CD4-positive, alpha-beta T cell treated with Interleukin-15 for 1 hour (primary cell): ENCODE measurements at places on chromosomes 11 and 22.
A peak's percentile ranks its signal among the peaks of the same experiment; 100 is the strongest.

- DNase-seq, result no peak
These were observed 15.8 kb upstream of the SIK2 start for GRCh38 chr11:111586388-111586831.

- no peak for DNase-seq
These were observed 52.4 kb downstream of the ALX4 start for GRCh38 chr11:44257338-44258189.

DNA sequence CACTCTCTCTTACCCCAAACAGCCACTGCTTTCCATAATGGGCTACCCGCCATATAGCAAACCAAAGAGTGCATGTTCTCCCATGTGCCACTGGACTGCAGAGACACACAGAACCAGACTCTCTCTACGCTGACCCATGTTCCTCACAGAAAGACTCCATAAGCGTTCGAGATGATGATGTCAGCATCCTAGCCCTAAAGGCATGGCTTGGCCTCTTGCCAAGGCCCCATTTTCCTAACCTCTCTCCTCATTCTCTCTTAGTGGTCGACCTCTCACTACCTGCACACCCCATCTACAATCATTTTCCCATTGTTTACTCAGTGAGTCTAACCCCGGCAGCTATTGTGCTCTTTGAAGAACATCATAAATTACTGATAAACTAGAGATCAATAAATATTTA lies 4.9 kb downstream of the NDUFC2 start:
- DNase-seq, result no peak

DNA sequence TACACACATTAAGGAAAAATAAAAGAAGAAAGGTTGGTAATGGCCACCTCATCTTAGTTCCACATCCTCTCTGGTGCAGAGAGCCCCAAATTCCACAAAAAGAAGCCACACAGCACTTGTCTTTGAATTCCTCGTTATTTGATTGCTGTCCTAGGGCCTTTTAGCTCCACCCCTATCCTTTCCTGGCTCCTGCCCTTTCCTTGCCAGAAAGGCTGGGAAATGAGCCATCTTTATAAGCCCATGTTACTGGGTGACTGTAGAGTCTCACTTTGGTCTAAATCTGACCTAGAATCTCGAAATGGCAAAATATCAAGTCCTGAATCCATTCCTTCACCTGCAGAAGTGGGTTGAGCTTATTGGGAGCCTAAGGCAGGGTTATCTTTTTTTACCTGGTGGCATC lies 4.3 kb upstream of the TMEM132A start:
- no peak for DNase-seq

DNA sequence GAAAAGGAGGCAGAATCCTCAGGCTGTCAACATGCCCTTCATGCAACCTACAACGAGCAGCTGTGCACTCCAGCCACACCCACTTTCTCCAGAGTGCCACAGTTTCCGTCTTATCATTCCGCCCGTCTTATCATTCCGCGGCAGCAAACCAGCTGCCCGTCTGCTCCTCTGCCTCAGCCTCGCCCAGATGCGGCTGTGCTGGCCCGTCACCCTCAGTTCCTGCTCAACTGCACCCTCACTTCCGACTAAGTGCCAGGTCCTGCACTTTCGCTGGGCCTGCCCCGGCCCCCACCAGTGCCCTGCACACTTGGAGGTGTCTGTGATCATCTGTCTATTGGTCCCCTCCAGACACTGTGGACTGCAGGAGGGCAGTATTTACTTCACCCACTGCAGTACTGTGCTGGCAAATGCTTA lies 43.7 kb downstream of the MICAL3 start:
- peak; percentile 47 for DNase-seq

DNA sequence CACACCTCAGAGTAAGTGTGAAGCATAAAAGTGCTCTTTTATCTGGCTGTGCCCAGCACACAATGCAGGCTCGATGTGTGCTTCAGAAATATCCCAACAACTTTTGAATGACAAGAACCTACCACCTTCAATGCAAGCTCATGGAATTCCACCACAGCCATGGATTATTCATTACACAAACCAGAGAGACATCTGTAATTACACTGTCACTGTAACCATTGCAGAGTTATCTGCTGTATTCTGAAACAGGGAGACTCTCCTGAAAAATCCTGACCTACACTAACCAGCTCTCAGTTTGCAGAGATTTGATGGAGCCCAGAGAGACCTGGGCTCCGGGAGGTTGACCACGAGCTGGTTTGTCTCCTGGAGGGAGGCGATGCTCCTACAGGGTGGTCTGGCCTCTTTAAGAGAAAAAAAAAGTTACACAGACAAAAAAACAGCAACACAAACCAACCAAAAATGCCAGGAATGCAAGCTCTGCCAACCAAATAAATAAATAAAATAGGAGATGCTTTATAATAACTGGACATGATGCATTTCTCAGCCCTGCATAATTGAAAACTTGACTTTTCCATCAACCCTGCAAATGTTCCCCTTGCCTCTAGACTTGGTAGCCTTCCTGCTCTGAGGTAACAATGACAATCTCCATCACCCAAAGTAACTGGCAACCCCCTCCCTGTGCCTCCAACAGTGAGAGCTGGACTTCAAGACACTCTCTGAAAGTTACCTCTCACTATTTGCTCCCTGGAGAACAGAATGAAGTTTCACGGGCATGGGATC lies 69.7 kb downstream of the ETS1 start:
- no peak for DNase-seq

GRCh38 chr11:75384438-75385080 lies 14.8 kb upstream of the RPS3 start:
- peak; percentile 75 for DNase-seq

DNA sequence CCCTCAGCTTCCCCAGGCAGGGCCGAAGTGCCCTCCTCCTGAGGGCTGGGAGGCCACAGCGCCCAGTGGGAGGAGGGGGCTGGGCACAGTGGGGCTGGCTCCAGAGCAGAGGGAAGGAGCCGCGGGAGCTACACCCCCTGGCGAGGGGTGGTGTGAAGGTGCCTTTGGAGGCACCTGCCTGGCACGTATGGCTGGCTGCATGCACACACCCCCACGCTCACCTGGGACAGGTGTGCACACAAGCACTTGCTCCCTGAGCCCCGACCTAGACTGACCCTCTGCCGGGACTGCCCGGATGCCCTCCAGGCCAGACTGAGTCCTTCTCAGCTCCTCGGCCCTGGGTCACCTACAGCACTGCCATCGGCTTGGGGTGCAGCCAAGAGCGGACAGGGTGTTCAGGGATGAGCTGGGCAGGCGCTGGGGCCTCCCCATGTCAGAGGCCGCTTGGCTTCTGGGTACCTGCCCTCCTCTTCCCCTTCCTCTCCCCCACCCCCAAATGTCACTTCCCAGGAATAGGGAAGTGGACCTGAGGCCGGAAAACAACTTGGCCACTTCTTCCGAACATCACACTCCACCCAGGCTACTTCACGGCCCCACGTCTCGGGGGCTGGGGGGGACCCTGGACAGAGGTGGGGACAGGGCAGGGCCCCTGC lies 7.4 kb upstream of the PIM3 start:
- no peak for DNase-seq

- no peak for DNase-seq
These were observed 147.5 kb downstream of the LDLRAD3 start for GRCh38 chr11:36091256-36091811.

GRCh38 chr11:117832511-117832910 lies 8.0 kb upstream of the FXYD2 start:
- no peak for DNase-seq

DNA sequence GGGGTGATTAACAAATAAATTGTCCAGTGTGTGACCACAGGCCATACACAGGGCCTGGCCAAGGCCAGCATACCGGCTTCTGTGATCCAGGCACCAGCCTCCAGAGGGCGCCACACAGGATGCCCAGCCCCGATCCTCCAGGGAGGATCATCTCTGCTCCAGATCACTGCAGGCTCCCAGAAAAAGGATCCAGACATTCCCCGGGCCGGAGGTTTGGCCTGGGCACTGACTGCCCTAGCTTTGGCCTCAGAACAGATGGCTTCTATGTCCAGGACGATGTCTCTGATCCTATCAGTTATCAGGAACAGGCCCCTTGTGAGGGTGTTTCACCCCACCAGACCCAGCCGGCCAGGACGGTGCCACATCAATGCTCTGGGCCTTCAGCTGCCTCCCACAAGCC lies 74.5 kb upstream of the LMO1 start:
- no peak for DNase-seq

- DNase-seq, result no peak
These were observed 29.0 kb upstream of the API5 start for GRCh38 chr11:43282607-43283440.

GRCh38 chr11:87190071-87190470 lies 152.3 kb downstream of the TMEM135 start:
- no peak for DNase-seq

- DNase-seq, result no peak
These were observed 10.6 kb upstream of the AIFM3 start for GRCh38 chr22:20956258-20957101.

DNA sequence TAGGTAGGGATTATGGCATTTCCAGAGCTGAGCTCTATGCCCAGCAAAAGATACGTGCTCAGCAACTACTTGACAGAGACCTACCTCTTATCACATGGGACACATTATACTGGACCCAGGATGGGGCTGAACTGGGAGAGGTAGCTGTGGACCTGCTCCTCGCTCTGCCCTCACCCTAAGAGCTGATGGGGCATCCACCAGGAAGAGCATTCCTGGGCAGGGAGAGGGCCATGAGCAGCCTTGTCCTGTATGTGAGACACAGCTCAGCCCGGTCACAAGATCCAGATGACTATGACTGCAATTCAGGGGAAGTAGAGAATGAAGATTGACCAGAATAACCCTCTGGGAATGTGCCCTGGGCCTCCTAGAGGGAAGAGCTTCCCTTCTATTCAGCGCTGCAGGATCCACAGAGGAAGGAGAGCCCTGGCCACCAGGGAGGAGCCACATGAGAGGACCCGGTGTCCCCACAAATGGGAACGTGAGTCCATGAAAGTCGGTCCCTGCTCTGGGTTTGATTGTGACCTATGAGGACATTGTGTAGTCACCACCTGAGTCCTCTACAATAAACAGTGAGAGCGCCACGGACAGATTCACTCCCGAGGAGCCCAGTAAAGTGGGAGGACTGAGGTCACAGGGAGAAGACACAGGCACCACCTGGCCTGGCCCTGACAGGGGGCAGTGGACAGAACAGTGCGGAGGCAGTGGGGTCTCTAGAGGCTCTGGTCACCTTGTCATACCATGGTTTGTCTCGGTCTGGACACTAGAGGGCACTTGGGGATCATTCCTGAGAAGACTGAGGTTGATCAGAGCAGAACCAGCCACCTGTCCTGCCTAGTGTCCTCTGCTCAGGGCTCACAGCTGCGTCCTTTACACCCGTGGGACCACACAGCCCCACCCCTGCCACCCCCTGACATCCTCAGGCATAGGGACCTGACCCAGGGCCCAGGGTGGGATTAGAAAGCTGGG lies 99.5 kb downstream of the ZNF280B start:
- DNase-seq, result peak; percentile 32

GRCh38 chr11:78438298-78438975 lies 20.8 kb upstream of the GAB2 start:
- DNase-seq, result no peak

DNA sequence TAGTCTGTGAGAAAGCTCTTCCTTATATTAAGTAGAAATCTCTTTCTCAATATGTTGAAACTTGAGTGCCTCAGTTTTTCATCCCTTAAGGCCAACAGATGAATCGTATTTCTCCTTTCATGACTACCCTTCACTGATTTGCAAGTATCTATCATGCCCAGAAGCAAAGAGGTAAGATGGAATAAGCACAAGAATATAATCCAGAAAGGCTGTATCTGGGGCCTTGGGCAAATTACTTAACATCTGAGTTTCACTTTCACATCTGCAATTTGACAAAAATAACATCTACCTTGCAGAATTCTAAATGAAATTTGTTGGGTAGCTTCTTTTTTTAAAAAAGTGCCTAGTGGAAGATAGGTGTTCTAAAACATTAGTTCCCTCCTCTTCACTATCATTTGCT lies 552.4 kb upstream of the ANO5 start:
- no peak for DNase-seq

GRCh38 chr22:17829695-17830042 lies 55.4 kb upstream of the BID start:
- no peak for DNase-seq

GRCh38 chr11:7348432-7349304 lies 97.0 kb downstream of the SYT9 start:
- no peak for DNase-seq

GRCh38 chr22:34534101-34534500 lies 531.9 kb upstream of the ISX start:
- DNase-seq, result no peak

GRCh38 chr11:14067686-14068085 lies 105.2 kb downstream of the SPON1 start:
- DNase-seq, result no peak

GRCh38 chr11:65351511-65351910 lies 3.0 kb upstream of the TIGD3 start:
- DNase-seq, result no peak

GRCh38 chr22:27726331-27726685 lies 75.2 kb downstream of the MN1 start:
- no peak for DNase-seq

GRCh38 chr11:65539744-65540289 lies 14.9 kb downstream of the SCYL1 start:
- no peak for DNase-seq

DNA sequence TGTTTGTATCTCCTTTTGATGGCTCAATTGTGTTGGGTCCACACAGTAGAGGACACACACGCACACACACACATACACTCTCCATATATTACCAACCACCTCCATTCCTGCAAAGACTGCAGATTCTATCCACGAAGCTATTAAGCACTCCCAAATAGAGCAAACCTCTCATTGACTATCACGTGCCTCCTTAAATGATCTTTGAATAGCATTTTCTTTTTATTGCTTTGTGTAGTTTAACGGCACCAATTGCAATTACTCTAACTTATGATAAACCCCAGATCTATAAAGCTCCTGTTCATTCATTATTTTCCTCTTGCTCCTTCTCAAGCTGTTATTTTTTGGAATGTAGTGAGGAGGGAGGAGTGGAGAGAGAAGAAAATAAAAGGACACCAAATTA lies 204.7 kb downstream of the ST3GAL4 start:
- no peak for DNase-seq

GRCh38 chr11:48014917-48015316 lies 34.6 kb downstream of the PTPRJ start:
- no peak for DNase-seq

GRCh38 chr11:83191986-83192385 lies 1.5 kb upstream of the ANKRD42 start:
- DNase-seq, result no peak

- peak; percentile 28 for DNase-seq
These were observed at the start of gene NCAM1 for GRCh38 chr11:112961146-112961668. TSS of gene NCAM1 (plus strand) at chr11:112961420.

GRCh38 chr22:24305260-24305692 lies 34.6 kb downstream of the SPECC1L start:
- DNase-seq, result no peak

GRCh38 chr11:113779496-113779895 lies at the start of gene CLDN25:
TSS of gene CLDN25 (plus strand) at chr11:113779796. CDS start at chr11:113779796, 0 bp downstream.
- no peak for DNase-seq

GRCh38 chr22:35066768-35067167 lies 810 bp downstream of the ISX start:
- DNase-seq, result no peak
